ENCODE measurements at places on chromosomes 7 and 10.
A peak's percentile ranks its signal among the peaks of the same experiment; 100 is the strongest.

DNA sequence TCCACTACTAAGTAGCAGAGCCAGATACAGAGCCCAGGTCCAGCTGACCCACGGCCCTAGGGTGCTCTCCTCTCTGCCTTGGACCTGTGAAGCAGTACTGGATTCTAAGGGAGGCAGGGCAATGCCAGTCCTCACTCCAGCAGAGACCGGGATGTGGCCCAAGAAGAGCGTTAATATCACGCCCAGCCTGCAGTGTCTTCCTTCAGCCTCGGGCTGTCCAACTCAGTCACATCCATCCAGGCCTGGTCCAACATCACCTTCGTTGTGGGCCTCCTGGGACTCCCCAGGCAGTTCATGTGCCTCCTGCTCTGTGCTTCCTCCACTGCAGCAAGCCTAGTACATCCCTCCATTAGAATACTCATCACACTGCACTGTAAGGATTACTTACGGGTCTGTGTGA is 114.5 kb downstream of the GRID1 start:
- no peak for DNase-seq

- DNase-seq: no peak
Observed at GRCh38 chr10:30490289-30491000, 56.5 kb downstream of the MAP3K8 start.

DNA sequence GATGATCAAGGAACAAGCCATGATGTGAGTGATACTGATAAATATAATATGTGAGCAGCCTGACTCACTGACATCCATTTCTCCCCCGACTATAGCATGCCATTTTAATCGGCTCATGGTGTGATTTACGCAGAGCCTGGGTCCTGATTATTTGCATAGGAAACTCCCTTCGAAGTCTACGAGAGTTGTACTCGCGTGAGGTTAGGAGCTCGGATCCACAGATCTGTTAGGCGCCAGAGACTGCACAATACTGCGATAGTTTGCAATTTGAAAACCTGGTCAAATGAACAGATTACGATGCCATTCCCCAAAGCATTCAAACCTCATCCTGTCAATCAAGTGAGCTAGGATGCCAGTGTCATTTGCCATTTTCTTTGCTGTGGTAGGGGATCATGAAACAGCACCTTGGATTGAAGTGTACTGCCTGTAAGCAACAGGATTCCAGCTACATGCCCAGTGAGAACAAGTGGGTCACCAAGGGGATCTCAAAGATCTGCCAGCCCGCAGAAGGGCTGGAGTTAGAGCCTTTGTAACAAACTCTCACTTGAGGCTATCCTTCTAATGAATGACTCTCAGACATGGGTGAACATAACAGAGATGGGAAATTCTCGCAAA is 158.3 kb downstream of the FRMD4A start:
- no peak for DNase-seq

DNA sequence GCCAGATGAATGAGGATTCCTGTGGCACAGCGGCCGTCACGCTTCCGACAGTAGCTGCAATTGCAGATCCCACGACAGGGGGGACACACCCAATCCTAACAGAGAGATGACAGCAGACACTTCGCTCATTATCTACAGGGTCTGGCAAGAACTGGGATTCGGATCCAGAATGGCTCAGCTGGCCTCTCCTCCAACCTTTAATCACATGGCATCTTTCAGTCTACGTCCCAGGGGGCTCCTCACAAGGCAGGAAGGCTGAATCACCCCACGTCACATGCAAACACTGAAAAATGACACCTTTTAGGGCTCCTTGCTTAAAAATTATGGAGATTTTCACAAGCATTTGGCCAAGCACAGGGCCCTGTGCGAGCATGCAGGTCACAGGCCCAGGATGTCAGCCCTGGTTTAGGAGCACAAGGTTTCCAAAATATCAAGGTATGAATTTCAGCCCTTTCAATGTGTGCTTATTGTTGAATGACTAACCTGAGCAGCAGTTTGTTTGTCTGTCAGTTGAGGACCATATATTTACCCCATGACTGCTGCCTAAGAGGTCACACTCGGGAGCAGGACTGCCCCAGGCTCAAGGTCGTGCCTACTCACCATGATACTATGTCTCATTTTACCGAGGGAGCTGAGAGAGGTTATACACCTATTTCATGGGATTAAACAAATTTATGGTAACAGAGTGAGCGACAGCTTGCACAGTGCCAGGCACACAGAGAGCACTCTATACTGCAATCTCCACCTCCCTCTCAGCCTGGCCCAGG is 42.5 kb downstream of the CDCA7L start:
- no peak for DNase-seq

GRCh38 chr7:10706875-10707493 is 266.7 kb upstream of the PHF14 start:
- no peak for DNase-seq

GRCh38 chr10:11685787-11686218 is 56.4 kb upstream of the ECHDC3 start:
- peak; percentile 83 for DNase-seq

DNA sequence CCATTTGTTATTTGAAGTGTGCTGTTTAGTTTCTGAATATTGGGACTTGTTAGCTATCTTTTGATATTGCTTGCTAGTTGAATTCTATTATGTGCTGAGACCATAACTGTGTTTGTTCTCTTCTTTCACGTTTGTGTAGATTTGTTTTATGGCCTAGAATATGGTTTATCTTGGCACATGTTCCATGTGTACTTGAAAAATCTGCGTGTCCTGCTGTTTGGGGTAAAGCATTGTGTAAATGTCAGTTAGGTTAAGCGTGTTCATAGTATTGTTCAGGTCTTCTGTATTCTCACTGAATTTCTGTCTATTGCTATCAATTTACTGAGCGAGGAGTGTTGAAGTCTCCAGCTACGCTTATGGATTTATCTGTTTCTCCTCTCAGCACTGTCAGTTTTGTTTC is 19.4 kb downstream of the MMP21 start:
- no peak for DNase-seq
